ENCODE measurements at places on chromosomes 13 and 19.

DNA sequence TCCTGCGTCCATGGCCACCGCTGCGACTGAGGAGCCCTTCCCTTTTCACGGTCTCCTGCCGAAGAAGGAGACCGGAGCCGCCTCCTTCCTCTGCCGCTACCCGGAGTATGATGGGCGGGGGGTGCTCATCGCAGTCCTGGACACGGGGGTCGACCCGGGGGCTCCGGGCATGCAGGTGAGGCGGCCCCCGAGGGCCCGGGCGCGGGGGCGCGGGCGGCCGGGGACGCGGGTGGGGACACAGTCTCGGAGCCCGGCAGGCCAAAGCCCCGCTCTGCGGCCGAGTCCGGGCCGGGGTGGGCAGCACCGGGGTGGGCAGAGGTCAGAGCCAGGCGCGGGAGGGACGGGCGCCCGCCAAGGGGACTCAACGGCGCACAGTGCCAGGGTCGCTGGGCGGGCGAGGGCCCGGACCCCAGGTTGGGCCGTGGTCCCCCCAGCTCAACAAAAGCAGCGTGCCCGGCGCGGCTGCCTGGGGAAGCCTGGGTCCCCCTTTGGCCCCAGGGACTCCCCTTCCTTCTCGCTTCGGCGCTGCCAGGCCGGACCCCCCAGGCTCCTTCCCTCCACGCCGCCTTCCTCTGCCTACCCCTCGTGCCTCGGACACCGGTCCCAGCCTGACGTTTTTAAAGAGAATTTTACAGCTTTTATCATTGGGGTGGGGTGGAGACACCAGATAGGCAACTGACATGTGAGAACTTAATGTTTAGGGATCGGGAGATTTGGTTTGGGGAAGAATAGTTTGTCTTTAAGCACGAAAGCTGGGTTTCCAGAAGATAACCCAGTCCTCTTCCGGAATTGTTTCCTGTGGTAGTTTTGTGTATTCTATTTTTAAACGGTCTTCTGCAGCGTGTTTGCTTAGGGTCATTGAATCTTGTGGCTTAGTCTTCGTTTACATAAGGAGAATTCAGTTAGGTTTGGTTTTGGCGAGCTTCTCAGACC is 509 bp downstream of the TPP2 start:
- DNase-seq, result peak; percentile 30

- no peak for DNase-seq
These were observed 152.1 kb downstream of the DACH1 start for GRCh38 chr13:71714802-71715375.

- DNase-seq, result no peak
These were observed 8.6 kb downstream of the ABCC4 start for GRCh38 chr13:95292622-95293021.

GRCh38 chr13:107250628-107251027 is 682.7 kb upstream of the ARGLU1 start:
- DNase-seq, result no peak

- no peak for DNase-seq
These were observed 45.1 kb upstream of the DOCK9 start for GRCh38 chr13:99022941-99023340.

DNA sequence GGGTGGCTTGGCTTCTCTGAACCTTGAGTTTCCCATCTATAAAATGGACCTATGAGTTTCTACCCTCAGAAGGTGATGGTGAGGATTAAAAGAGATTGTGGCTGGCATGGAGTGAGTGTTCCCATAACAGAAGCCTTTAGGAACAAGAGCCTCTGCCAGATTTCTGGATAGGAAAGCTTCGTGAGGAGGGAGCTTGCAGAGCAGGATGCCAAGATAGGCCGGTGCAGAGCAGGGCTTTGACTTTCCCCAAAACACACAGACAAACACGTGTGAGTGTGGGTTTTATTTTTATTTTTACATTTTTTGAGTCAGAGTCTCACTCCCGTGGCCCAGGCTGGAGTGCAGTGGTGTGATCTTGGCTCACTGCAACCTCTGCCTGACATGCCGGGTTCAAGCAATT is 3.7 kb upstream of the CNN1 start:
- no peak for DNase-seq

DNA sequence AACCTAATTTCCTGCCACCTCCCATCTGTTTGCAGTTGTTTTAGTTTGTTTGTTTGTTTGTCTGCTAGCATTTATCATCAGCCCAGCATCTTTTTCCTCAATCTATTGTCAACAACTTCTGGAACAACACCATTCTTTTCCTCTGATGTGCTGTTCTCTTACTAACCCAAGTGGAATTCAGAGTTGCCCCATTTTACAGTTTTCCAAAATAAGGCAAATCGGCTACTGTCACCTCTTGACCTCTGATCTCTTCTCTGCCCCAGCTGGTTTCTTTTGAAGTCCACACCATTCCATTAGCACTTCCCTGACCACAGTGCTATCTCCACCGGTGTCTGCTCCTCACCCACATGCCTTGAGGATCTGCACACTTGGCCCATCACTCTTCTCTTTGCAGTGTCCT is 102.4 kb downstream of the EFNB2 start:
- DNase-seq, result no peak

DNA sequence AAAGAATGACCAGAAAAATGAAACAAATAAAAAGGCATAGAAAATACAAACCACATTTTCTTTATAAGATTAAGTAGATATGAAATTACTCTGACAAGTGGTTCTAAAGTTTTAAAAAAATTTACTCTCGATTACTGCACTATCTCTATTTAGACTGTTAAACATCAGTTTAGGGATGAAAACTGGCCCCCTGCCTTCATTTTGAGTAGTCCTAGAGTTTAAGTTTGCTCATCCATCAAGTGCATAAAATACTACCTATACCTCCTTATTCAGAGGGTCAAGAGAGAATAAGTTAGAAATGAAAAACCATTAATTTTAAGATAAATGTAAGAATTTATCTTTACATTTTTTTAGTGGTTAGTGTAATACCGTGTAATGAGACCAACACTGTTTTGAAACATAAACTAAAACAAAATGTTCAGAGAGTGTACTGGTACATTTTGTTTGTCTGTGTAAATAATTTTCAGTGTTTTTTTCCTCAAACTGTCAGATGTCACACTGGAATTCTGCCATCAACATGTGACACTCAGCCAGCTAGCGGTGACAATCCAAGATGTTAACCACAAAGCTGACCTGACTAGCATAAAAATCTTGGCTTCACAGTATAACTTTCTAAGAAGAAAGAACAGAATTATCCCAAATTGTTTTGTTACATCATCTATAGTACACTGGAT is 184.8 kb upstream of the PCDH20 start:
- no peak for DNase-seq

GRCh38 chr19:1130771-1131717 is 27.2 kb downstream of the GPX4 start:
- DNase-seq, result peak; percentile 72

DNA sequence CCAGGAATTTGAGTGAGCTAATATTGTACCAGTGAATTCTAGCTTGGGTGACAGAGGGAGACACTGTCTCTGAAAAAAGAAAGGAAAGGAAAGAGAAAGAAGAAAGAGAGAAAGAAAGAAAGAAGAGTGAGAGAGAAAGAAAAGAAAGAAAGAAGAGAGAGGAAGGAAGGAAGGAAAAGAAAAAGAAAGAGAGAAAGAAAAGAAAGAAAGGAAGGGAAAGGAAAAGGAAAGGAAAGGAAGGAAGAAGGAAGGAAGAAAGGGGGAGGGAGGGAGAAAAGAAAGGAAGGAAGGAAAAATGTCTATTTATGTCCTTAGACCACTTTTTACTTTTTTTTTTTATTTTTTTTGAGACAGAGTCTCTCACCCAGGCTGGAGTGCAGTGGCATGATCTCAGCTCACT is 5.4 kb upstream of the ZNF491 start:
- DNase-seq, result no peak

DNA sequence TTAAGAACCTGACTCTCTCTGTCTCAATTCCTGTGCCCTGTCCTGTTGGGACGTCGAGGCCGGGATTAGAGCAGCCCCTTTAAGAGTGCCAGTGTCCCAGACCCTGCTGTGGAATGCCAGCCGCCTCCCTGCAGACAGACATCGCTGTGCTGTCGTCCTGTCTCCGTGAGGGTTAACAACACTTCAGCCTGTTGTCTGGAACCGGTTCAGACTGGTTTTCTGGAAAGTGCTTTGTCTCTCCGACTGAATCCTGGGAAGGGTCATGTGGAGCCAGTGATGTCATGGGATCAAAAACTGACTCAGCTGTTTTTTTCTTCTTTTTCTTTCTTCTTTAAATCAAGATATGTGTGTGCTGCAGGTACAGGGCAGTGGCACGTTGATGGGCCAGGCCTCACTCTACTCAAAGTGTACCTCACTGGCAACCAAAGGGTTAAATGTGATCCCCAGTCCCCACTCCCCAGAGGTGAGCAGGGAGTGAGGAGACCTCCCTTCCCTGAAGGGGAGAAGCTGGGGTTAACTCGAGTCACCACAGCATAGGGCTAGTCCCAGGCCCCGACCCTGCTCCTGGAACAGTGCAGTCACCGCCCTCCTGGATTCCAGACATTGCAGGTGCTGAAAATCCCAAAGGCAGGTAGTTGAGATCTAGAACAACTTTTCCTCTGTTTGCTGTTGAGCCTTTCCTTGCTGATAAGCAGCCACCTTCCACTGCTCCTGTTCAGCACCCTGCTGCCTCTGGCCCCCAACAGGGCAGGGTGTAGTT is 50.8 kb downstream of the TSSK6 start:
- DNase-seq, result no peak

- DNase-seq, result peak; percentile 31
These were observed at the start of gene DOCK6 for GRCh38 chr19:11261971-11262839. TSS of gene DOCK6 (minus strand) at chr19:11262524. CDS start at chr19:11262440, 84 bp downstream.

DNA sequence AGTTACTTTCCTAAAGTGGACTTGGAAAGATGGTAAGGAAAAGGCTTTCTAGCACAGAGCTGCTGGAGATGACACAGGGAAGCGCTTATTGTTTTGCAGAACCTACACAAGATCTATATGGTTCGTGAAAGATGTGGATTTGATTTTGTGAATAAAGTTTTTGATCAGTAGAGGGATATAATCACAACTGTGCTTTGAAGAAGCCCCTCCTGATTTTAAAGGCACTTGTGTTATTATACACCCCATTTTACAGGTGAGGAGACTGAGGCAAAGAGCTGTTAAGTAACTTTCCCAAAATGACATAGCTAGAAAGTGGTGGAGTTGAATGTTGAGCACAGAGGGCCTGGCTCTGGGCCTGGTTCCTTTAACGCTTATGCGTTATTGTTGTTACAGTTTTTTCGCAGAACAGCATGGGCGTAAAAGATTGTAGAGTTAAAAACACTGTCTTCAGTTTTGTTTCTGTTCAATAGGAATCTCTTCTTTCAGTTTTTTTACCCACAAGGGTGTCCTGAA is 1.4 kb downstream of the TDRD3 start:
- DNase-seq, result no peak

- DNase-seq, result no peak
These were observed 19.3 kb upstream of the SDHAF1 start for GRCh38 chr19:35975608-35976214.

DNA sequence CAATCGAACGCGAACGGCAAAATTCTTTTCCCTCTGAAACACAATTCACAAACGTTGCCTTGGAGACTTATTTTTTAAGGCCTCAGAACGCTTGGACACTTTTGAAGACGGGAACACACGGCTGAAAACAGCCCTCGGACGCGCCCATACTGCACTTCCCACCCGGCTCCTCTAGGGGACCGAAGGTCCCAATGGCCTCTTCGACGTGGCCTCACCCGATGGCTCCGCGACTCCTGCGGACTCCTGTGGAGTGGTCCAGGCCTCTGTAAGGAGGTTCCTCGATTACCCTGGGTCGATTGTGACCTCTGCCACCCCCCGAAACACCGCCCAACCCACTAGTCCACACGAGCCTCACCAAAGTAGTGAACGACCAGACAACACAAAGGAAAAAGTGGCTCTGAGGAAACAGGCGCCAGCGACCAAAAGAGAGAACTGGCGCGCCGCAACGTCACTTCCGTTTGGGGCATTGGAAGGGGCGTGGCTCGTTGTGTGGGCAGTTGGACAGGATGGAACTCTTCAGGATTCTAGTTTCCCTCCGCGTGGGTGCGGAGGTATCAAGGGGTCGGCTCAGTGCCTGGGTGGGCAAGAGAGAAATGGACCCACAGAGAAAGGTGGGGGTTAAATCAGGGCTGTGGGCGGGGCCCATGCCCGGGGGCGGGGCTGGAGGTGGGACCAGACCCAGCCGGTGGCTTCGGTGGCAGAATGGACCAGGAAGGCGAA is at the start of gene ZNF560:
Gene ZNF560, minus strand, starts transcription at position 434 of the 720 bp plus-strand sequence. CDS start 23,303 bp downstream, outside the sequence.
- DNase-seq, result no peak

DNA sequence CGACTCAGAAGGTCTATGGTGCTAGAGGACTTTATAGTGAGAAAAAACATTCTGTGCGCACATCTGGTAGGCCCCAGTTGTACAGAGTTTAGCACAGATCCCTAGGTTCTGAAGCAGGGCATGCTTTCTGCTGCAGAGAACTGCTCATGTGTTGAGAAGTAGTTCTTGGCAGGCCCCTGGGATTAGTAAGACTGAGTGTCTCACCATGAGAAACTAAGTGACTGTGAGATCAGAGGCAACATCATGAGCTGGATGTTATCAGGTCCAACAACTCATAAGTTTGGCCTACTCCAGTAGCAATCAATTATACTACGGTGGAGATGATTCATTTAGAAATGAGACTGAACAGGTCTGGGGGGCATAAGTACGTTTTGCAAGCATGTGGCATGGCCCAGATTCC is 507.4 kb upstream of the KLF12 start:
- no peak for DNase-seq
